Fibroblast of the conjunctiva (primary cell): ENCODE measurements at places on chromosomes 3 and 15.

DNA sequence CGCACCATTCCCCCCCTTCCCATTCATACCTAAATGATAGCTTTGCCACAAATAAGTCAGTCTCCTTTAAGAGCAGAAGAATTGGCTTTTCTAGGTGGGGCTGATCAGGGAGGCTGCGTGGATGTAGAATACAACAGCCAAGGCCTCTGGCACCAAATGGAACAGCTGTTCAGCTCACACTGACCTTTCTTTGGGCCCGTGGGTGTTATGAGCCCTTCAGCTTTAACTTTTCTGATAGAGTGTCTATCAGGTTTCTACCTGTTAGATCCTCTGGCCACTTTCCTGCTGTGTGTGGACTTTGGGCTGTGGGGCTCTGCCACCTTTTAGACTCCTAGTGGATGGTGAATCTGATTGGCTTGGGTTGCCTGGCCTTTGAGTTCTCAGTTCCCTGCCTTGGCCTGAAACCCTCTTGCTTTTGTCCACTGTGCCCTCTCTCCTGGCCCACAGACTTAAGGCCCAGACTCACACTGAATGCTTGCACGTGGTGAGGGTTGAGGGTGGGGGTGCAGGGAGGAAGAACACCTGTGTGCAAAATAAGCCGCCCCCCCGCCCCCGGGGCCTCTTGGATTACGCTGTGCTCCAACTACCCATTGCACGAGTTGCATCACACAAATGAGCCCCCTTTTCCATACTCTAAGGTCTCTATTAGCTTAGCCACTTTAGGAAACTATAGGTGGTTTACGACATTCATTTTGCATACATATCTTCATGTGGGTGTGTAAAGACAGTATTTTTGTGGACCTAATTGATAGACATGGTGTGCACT, 1.3 kb upstream of the RFX7 start:
- no peak for DNase-seq

DNA sequence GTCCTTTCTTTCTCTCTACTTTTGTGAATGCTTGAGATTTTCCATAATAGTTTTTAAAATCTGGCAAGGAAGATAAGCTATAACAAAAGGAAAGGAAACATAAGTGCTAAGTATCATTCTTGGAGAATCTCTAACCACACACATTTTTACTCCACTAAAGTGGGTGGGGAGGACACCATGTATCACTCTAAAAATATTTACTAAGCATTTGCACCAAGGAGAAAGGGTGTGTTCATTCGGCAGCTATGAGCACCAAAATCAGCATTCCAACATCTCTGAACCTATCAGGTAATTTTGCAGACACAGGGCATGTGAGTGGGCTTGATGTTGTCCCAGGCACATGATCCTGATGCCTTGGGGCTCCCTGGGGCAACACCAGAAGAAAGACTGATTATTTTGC, 5.5 kb downstream of the B4GALT4 start:
- no peak for DNase-seq

- DNase-seq: no peak
Observed at GRCh38 chr15:36335224-36335623, 244.2 kb upstream of the CDIN1 start.

DNA sequence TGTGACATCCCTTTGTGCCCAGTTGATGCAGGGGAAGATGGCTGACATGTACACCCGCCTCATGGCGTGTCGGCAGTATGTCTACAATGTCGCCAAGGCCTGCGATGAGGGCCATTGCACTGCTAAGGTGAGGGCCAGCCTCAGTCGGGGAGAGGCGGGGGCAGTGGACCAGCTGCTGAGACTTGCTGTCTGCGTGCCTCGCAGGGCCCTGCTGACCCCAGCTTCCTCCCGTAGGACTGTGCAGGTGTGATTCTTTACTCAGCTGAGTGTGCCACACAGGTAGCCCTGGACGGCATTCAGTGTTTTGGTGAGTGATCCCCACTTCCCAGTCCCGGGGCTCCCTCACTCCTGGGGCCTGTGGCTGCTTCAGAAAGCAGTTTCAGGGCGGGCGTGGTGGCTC, 10.5 kb downstream of the IVD start:
- no peak for DNase-seq

DNA sequence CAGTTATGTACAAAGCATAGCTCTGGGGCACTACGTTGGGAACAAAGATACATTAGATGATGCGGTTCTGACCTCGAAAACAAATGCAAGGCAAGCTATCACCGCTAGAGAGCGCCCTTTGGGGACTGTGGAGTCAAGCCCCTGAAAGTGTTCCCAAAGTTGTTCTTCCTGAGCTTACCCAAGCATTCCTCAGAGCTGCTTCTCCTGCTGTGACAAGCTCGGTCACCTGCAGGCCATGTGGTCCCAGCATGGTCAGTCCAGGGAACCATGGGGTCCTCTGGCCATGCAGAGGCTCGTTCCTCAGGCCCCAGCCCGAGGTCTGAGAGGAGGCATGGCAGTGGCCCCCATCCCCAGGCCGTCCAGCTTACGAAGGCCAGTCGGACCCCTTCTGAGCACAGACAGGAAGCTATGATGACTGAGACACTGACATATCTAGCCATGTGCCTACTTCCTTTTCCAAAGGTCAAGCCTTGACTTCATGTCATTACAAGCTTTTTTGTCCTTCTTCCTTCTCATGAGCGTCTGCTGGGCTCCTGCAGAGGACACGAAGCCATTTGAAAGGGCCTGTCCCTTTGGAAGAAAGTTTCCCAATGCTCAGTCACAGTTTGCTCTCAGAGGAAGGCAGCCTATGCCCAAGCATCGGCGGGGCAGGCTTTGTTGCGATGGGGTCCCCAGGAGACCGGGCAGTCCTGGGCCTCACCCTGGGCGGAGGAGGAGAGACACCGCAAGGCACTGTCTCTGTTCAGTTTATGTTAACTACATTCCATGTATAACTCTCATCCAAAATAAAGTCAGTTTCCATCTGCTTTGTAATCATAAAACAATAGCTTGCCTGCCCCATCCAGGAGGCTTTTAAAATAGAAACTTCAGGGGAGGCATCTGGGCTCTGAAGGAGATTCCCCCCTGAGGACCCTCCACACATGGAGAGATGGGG, 79.3 kb downstream of the ATP10A start:
- DNase-seq: no peak

DNA sequence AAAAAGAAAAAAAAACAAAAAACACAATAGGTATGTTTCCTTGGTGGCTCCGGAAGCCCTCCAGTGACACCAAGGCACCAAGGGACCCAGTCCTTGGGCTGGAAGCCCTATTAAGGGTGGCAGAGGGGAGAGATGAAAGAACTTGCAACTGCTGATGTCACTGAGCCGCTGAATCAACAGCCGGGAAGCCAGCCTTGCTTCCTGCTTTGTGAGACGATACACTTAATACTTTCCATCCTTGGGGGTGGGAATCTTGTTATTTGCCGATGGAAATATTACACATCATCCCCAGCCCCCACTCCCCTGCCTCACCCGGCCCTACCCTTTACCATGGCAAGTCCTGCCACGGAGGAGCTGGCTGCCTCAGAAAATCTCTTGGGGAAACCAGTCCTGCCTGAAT, 5.6 kb upstream of the ISLR2 start:
- DNase-seq: no peak

- DNase-seq: no peak
Observed at GRCh38 chr3:9945358-9945757, 6.8 kb downstream of the PRRT3 start.

DNA sequence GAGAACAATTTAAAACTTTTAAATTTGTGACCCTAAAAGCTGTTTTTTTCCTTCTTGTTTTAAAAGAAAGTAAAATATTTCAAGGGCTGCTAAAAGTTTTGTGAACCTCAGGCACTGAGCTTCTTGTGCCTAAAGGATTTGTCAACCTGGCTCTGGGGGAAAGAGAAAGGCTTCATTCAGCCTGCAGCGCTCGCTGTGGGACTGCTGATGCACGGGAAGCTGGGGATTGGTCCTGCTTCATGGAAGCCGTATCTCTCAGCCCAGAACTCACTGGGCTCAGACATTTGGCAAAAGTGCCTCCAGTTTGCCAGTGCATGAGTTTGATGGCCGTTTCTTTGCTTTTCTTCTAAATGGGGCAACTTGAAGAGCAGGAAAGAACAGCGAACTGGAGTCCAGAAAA, 30.8 kb downstream of the TPRG1 start:
- no peak for DNase-seq

DNA sequence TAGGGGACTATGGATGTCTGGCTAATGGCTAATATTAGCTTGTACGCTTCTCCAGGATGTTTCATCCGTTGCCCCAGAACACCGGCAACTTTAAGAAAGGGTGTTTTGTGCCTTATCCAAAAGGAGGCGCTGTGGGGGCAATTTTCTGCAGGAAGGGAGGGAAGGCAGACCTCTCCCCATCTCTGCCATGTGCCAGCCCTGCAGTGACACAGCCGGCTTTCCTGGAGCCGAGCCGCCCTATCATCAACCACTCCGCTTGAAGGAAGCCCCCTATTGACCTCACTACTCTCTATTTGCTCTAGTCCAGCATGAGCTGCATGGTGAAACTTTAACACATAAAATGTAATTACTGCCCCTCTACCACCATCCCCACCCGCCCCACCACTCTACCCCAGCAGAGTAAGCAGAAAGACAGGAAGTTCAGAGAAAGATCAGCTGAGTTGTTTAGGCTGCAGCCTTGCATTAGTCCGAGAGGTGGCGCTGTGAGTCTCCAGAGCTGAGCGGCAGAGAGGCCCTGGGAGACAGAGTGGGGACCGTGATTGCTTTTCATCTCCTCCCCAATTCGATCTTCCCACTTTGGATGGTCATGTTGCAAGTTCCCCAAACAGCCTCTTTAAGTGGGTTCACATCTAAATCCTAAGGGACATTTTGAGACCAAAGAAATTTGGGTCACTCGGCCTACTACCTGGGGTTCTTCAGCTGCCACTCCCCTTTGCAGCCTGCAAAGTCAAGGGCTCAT, 24.5 kb upstream of the RAD18 start:
- peak; percentile 35 for DNase-seq
